ENCODE measurements at places on chromosomes 2 and 18.
A peak's percentile ranks its signal among the peaks of the same experiment; 100 is the strongest.

GRCh38 chr2:177344316-177344715 is 48.3 kb upstream of the AGPS start:
- no peak for DNase-seq

- peak; percentile 51 for DNase-seq
Observed at GRCh38 chr2:143284087-143284675, 155.0 kb downstream of the ARHGAP15 start.

- no peak for DNase-seq
Observed at GRCh38 chr2:39215545-39215944, 28.2 kb downstream of the CDKL4 start.

DNA sequence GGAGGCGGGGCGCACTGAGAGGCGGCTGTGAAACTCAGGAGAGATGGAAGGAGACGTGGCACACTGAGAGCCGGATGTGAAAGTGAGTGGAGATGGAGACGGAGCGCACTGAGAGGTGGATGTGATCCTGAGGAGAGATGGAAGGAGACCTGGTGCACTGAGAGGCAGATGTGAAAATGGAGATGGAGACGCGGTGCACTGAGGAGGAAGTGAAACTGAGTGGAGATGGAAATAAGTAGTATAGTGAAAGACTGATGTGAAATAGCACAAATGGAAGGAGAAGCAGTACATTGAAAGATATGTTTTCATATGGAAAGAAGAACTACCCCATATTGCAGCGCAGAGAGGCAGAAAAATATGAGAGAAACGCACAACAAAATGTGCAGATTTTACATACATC is 281.6 kb upstream of the RGPD4 start:
- DNase-seq: no peak

- no peak for DNase-seq
Observed at GRCh38 chr2:238727585-238728329, 120.1 kb upstream of the TWIST2 start.

DNA sequence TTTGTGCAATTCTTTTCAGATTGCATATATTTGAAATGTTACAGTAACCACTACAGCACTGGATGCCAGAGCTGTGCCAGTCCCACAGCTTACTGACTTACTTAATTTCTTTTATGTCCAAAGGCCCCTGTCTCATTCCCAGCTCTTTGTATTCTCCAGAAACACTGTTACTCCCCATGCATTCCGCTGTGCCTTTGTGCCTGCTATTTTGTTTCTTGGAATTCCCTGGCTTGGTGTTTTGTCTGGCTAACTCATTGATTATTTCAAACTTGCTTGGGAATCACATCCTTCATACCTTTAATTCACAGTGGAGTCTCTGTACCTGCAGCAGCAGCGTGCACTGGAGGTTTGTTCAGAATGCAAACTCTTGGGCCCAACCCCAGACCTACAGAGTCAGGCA is 601.9 kb upstream of the DDX18 start:
- DNase-seq: no peak

GRCh38 chr18:45370255-45371010 is 244.8 kb upstream of the SLC14A2 start:
- DNase-seq: no peak

GRCh38 chr18:616380-616995 is 19.7 kb downstream of the CLUL1 start:
- no peak for DNase-seq

DNA sequence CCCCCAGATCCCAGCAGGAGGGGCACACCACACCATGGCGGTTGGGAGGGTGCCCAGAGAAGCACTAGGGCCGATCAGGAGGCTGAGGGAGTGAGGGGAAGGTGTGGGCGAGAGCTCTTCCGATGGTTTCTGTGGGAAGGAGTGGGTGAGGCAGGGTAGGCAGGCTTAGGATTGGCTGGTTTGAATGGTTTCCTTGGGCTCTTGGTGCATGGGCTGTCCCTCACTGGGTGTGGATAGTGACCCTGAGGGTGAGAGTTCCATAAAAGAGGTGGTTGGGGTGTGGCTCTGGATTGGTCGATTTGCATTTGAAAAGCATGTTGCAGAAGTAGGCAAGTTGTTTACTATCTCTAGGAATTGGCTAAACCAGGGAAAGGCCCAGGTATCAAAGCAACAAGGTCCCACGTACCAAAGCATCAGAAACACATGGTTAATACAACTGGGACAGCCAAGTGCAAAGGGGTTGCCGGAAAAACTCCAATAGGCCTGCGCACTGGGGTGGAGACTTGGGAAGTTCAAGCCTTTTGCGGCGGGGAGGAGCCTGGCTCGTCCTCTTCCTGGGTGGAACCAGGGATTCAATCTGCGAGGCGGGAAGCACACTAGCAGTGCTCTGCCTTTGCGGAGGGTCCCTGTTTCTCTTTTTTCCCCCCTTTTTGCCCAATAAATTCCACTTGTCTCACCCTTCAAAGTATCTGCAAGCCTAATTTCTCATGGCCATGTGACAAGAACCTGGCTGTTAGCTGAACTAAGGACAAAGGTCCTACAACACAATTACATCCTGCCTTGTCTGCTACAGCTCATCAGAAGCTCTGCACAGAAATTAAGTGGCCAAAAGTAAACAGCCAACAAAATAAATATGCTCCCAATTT is 43.2 kb downstream of the IL1R2 start:
- no peak for DNase-seq

DNA sequence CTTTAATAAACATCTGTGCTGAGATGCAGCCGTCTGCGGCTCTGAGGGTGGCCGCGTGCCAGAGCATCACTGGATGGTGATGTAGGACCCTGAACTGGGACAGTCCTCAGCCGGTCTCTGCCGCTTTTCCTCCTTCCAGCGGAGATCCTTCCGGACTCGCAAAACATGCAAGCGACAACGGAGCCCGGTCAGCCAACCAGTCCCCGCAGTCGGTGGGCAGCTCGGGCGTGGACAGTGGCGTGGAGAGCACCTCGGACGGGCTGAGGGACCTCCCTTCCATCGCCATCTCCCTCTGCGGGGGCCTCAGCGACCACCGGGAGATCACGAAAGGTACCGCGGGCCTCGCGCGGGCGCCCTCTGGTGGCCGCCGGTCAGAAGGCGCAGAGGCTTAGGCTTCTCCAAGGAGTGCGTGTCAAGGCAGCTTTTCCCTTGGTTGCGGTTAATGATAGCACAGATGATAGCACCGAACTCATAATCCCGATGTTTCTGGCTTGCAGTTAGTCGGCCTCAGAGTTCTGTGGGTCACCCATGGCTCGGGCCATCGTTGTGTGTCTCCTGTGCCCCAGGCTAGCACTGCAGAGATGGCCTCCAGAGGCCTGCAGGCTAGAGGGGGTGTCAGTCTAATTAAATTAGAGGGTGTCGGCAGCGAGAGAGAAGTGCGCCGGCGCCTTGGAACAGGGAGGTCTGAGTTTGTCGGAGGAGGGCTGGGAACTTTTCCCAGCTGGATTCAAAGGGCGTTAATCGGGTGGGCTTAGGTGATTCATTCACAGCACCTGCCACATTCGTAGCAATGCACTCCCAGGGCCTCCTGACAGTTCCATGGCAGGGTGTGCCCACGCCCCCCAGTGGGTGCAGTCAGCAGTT is 38.5 kb downstream of the LPIN1 start:
- no peak for DNase-seq

GRCh38 chr2:42876326-42876751 is 84.0 kb upstream of the HAAO start:
- no peak for DNase-seq

GRCh38 chr2:43105586-43106558 is 120.5 kb downstream of the ZFP36L2 start:
- DNase-seq: no peak

- no peak for DNase-seq
Observed at GRCh38 chr2:66495788-66496640, 61.1 kb downstream of the MEIS1 start.

GRCh38 chr2:196245378-196246140 is 74.2 kb upstream of the STK17B start:
- no peak for DNase-seq

- no peak for DNase-seq
Observed at GRCh38 chr2:82795446-82795845, 1663.6 kb downstream of the SUCLG1 start.

GRCh38 chr2:105034170-105034569 is 3.7 kb upstream of the MRPS9 start:
- no peak for DNase-seq

DNA sequence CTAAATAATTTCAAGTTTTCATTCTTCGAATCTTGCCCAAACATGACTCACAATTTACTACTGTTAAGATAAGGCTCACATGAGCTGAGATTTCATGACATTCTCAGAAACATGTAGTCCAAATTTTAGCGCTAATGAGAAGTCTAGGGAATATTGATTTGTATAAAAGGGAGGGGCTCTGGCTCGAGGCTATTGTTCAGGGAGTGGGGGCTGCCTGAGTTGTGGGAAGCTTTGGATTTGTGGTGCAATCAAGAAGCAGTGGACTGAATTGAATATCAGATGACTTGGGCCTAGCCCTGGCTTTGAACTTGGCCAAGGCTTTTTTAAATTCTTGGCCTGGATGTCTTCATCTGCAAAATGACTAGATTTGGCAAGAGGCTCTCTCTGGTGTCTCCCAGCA is 674.9 kb upstream of the FANCL start:
- no peak for DNase-seq

- DNase-seq: no peak
Observed at GRCh38 chr2:241316825-241317224, 1.1 kb downstream of the SEPTIN2 start.

- no peak for DNase-seq
Observed at GRCh38 chr2:212644195-212644837, 105.7 kb upstream of the ERBB4 start.

DNA sequence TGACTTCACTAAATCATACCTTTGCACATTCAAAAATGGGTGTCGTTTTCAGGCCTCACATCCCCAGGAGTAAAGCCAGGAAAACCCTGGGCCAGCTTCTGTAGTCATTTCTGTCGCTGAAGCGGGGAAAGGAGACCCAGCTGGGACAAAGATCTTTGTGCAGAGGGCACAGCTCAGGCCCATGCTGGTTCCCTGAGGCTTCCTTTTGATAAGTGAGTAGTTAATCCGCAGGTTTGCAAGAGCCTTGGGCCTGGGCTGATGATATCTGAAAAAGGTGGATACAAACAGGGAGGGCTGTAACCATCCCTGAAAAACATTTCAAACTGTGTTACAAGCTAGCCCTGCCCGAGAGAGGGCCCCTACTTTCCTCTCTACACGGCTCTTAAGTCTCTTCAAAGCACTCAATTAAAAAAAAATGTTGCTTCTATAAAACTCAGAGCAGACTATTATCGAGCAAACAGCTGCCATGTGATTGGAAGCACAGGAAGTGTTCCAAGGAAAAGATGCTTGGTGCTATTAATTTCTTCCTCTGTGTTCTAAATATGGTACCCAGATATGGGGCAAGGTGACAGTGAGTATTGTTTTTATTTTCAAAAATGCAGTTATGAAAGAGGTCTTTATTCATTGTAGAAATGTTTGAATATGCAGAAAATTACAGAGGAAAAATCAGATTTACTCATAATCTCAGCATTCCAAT is 117.2 kb downstream of the LNPK start:
- DNase-seq: no peak

DNA sequence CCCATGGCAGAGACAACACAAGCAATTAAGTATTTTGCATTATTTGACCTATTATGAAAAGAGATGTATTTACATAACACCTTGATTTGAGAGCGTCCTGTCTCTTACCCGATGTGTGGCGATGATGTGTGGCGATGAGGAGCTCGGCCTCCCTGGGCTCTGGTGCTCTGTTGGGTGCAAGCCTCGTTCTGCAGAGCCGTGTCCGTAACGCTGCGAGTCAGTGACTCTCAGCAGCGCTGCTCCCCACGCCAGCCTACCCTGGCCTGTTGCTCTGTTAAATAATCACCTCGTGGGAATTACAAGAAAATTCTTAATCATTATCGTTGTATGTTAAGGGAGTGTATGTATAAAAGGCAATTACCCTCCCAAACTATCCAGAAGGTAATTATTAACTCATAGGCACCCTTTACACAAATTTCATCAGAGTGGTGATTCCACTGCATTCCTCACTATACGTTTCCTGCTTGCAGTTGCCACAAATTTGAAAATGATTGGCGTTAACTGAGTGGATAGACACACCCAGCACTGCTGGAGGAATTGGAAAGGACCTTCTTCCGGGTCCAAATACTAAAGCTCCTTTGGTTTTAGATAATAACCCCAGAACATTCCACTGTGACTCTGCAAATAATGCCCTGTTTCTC is 52.0 kb upstream of the NFATC1 start:
- DNase-seq: no peak

DNA sequence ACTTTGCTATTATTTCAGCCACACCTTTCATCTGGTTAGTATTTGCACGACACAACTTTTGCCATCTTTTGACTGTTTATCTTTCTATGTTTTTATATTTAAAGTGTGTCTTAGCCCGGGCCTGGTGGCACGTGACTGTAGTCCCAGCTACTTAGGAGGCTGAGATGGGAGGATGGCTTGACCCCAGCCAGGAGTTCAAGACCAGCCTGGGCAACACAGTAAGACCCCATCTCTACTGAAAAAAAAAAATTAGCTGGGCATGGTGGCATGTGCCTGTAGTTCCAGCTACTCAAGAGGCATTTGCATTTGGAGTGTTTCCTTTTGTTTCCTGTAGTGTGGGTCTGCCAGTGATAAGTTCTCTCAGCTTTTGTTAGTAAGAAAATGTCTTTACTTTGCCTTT is 88.7 kb upstream of the GLI2 start:
- no peak for DNase-seq

- DNase-seq: no peak
Observed at GRCh38 chr2:105873281-105873680, 128.6 kb downstream of the NCK2 start.

GRCh38 chr2:18464913-18465312 is 95.5 kb downstream of the RDH14 start:
- no peak for DNase-seq

- no peak for DNase-seq
Observed at GRCh38 chr2:73256618-73256922, 22.5 kb downstream of the CCT7 start.

- DNase-seq: no peak
Observed at GRCh38 chr2:10085668-10086059, 5.5 kb upstream of the CYS1 start.

DNA sequence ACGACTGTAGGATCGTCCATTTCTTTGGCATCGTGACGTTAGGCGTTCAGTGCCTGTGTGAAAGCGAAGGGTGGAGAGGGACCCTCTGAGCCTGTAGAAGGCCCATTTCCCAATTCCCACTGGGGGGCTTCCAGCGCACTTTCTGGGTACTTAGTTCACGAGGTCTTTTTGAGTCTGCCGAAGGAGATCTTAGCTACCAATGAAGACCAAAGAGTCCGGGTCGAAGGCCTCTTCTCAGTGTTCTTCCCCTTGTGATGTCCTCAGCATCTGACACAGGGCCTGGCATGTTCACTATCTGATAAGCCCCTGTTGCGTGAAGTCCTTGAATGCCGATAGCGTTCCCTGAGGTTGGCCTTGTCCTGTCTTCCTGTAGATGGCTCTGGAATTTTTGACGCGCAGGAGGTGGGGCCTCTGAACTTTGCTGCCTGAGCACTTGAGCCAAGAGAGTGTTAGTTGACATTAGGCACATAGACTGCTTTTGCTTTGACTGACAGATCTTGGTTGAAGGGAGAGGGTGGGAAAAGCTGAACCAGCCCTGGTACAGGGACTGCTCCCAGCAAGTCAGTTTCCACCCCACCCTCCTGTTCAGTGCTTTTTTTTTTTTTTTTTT is 52.8 kb downstream of the LDLRAD4 start:
- no peak for DNase-seq
